Kidney glomerular epithelial cell (primary cell): ENCODE measurements at places on chromosomes 12 and 14.
A peak's percentile ranks its signal among the peaks of the same experiment; 100 is the strongest.

DNA sequence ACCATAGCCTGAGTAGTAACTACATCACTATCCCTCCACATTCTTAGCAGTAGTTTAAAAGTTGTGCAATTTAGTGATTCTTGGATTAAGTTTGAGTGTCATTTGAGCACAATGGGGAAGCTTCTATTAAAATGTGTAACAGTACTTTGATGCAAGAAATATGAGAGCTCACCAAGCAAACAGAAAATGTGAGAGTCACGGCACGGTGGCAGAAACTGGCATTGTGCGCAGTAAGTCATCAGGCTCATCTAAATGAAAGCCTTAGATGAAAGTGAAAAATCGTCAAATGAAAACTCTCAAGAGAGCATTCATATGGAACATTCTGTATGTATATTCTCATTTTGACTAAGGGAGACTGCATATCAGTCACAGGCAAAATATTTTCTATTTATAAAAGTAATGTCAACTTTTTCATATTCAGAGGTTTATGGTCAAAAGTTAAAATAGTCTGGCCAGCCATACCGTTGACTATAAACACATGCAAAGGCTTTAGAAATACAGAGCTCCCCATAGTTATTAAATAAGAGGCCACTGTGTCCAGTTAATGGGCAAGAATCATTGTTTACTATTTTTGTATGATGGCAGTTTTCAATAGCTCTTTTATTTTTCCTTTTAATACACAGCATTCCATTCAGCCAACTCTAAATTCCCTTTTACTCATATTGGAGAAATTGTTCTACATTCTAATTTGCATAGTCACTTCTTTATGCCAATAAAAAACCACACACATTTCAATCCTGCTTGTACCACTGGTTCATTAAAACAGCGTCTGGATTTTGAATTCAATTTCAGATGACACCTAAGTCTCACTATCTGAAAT is 167.9 kb downstream of the PRKD1 start:
- DNase-seq: no peak

DNA sequence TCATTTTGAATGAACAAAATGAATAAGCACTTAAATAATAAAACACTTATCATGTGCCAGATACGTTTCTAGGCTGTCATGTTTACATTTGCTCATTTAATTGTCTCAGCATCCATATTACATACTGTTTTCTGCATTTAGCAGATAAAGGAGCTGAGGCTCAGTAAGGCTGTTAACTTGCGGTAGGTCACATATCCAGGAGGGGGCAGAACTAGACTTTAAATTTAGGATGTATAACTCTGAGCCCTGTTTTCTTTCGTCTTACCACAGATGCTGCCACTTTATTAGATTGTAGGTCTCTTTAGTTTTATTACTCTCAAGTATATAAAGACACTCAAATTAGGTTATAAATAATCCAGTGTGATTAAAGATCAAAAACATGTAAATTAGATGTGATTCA is 17.7 kb downstream of the IRAK4 start:
- DNase-seq: no peak

GRCh38 chr12:46677749-46678148 is 148.0 kb downstream of the SLC38A4 start:
- DNase-seq: peak; percentile 24

GRCh38 chr12:95164656-95165055 is 52.6 kb downstream of the FGD6 start:
- DNase-seq: no peak

DNA sequence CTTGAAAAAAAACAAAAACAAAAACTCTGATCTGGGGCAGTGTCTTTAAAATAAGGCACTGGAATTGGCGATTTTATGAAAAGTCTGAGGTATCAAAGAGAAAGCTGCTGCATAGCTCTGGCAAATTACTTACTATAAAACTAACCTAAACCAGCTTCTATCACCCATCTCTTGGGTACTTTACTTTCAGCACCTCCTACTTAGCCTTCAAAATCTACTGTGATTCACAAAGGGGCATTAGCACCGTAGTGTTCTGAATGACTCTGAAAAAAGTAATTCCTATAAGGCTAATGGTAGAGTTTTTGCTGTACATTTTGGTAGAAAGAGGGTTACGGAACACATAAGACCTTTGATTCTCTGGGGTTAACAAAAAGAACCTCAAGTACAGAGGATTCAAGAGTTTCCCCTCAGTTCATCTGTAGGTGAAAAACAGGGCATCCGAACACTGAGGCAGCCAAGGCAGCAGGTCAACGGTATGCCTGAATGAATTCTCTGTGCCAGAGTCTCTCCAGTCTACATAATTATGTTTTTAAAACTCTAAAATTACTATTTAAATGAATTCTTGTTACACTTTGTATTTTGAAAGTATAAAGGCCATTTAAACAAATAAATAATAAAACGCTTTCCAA is 101.5 kb downstream of the ELK3 start:
- no peak for DNase-seq

DNA sequence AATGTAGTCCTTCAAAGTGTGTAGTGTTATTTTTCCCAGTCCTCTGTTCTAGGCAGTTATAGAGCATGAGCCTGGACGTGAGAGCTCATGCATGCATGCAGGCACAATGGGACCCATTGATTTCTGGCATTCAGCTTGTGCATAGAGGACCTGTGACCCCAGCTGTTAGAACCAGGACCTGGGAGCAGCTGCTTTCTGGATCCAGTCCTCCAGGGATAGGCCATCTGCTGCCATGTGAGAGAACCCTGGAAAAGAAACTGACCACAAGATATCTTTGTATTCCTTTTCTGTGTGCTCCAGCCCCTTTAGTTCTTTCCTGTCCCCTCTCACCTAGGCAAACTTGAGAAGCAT is 76.9 kb downstream of the SUSD6 start:
- DNase-seq: no peak

GRCh38 chr12:85476756-85477155 is 196.7 kb downstream of the ALX1 start:
- DNase-seq: no peak

- peak; percentile 37 for DNase-seq
These were observed 200.3 kb upstream of the CAND1 start for GRCh38 chr12:67068761-67069450.

GRCh38 chr12:89547101-89547500 is 21.3 kb upstream of the POC1B start:
- no peak for DNase-seq

DNA sequence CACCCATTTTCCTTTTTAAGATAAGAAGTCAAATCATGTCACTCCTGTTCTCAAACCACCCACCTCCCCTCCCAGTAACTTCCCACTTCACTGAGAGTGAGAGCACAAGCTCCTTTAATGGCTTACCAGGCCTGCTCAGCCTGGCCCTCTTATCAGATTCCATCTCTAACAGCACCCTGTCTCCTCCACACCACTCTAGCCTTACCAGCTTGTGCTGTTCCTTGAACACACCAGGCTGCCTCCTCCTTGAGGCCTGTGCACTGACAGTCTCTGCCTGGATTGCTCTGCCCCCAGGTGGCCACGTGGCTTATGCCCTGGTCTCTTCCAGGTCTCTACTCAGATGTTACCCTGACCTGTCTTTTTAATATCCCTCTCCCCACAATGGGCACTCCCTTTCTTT is 40.1 kb upstream of the EVL start:
- DNase-seq: peak; percentile 26

- DNase-seq: no peak
These were observed 6.0 kb downstream of the VSX2 start for GRCh38 chr14:74245292-74245691.

DNA sequence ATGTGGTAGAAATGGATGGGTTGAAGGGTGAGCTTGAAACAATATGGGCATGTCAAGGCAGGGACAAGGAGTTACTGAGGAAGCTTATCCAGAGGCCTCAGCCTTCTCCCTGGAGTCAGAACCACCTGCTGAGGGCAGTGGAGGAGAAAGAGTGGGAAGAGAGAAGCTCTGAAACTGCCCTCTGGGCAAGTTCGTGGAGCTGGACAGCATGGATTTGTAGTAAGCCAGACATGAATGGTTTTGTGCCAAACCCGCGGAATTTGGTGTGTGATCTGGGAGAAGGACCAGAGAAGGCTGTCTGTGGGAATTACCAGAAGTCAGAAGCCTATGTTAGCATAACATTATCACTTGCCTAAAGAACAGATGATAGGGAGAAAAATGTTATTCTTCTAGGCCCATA is 164.8 kb downstream of the SLC41A2 start:
- DNase-seq: no peak

DNA sequence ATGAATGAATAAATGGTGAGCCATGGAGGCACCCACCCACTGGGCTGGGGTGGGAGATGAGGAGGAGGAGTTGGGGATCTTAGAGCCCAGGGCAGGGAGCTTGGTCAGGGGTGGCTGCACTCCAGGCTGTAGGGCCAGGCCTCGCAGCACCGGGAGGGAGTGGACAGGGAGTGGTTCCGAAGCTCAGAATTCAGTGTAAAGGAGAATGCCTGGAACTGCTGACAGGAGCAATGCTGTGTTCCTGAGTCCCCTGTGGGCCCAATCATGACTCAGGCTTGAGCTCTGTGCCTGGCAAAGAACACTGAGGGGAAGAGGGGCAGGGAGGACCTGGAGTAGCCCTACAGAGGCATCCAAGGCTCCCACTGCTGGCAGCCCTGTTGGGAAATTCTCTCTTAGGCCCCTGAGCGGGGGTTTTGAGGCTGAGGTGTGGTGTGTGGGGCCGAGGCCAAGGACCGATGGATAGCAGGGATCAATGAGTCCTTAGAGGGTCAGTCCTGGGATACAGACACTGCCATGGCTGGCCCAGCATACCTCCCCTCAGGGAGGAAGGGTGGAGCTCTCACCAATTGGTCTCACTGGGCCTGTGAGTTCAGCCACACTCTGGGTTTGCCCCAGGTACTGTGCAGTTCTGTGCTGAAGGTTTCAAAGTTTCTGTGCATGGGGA is 9.5 kb upstream of the RABGGTA start:
- DNase-seq: no peak

GRCh38 chr12:91250273-91250665 is 67.7 kb upstream of the DCN start:
- no peak for DNase-seq

- DNase-seq: no peak
These were observed 238.3 kb downstream of the SLC41A2 start for GRCh38 chr12:104719700-104720338.

DNA sequence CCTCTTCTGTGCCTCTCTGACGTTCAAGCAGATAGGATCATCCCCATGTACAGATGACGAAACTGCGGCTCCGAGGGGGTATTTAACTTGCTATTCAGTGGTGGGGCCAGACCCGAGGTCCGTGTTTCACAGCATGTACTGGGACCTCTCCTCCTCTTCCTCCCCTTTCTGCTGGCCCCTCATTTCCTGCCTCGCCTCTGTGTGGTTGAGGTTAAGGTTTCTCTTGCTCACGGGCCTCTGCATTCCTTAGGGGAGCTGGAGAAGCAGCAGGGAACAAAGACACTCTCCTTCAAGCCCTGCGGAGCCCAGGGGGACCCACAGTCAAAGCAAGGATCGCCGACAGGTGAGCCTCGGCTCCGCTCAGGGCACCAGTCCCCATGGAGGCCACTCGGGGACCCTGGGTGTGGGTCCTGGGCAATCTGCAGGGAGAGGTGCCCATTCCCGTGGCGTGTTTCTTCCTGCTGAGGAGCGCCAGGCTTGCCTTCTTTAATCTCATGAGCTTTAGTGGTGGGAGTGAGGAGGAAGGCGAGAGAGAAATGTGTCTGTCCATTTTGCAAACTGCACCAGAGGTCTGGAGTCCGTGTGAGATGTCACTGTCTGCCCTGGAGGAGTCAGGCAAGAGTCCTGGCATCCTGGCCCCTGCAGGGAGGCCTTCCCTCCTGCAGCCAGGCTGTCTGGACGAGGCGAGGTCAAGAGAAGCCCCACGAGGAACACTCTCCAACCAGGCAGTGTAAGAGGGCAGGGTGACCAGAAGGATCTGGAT is 45.0 kb downstream of the SLC6A12 start:
- no peak for DNase-seq

DNA sequence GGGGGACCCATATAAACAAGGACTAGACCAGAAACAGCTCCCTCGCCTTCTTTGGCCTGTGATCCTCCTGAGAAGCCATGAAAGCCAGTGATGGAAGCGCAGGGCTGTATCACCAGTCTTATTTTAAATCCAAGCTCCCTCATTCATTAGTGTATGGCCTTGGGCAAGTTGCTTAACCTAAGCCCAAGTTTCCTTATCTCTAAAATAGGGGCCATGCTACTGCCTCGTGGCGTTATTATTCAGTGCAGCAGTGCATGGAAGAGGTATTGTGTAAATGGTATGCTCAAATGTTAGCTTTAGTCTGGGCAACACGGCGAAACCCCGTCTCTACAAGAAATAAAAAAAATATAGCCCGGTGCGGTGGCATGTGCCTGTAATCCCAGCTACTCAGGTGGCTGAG is 9.9 kb downstream of the ESPL1 start:
- no peak for DNase-seq

- no peak for DNase-seq
These were observed 1.2 kb downstream of the CLIP1 start for GRCh38 chr12:122421187-122421820.

- no peak for DNase-seq
These were observed 25.5 kb downstream of the GCH1 start for GRCh38 chr14:54877015-54877702.

DNA sequence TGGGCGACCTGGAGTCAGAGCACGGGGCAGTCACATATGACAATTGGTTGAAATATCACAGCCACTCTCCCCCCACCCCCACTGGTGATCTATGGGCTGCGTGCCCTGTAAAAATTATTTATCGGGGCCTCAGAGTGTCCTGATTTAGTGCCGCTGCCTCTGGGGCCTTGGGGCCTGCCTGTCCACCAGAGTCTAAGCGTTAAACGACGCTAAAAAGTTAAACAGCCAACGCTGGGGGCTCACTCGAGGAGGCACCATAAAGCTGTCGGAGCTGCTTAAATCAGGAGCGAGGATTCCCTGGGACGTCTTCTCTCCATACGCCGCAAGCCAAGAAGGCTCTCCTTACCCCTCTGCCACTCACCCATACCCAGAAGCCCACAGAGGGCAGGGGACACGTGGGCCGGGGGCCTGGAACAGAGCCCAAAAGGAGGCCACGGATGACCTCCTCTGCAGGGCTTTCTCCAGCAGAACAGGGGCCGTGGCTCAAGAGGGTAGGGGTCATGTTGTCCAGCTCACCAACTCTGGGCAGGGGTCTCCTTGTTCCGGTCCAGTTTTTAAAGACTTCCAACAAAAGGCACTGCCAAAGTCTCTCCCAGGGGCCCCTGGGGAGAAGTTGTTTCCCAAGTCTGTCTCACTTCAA is 42.2 kb downstream of the SMUG1 start:
- DNase-seq: no peak

GRCh38 chr12:102510463-102510862 is 30.1 kb upstream of the IGF1 start:
- DNase-seq: no peak

DNA sequence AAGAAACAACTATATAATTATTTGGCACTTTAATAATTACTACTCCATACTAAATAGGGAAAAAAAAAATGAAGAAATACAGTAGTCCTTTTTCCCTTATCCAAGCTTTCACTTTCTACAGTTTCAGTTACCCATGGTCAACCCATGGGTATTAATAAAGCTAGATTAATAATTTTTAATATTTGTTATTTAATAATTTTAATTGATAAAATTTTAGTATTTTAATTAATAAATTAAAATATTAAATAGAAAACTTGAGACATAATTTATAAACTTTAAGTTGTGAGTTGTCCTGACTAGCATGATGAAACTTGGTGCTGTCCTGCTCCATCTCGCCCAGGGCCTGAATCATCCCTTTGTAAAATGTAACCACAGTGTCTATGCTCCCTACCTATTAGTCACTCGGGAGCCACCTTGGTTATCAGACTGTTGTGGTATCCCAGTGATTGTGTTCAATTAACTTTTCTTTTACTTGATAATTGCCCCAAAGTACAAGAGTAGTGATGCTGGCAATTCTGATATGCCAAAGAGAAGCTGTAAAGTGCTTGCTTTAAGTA is 71.8 kb downstream of the PAWR start:
- peak; percentile 82 for DNase-seq

- DNase-seq: no peak
These were observed 137.0 kb upstream of the HIF1A start for GRCh38 chr14:61558271-61558670.
